ENCODE measurements at places on chromosomes 12 and 14.
A peak's percentile ranks its signal among the peaks of the same experiment; 100 is the strongest.

DNA sequence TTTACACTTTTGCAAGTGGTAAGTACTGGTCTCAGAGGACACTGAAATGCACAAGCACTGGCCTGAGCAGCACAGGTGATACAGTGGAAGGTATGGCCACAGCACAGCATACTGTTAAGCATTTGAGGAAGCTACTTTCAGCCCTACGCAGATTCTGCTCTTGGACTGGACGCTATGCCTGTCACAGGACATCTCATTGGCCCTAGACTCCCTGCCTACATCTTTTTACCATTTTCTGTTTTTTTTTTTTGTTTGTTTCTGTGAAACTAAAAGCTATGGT, 144.2 kb upstream of the ABCD2 start:
- DNase-seq: no peak

DNA sequence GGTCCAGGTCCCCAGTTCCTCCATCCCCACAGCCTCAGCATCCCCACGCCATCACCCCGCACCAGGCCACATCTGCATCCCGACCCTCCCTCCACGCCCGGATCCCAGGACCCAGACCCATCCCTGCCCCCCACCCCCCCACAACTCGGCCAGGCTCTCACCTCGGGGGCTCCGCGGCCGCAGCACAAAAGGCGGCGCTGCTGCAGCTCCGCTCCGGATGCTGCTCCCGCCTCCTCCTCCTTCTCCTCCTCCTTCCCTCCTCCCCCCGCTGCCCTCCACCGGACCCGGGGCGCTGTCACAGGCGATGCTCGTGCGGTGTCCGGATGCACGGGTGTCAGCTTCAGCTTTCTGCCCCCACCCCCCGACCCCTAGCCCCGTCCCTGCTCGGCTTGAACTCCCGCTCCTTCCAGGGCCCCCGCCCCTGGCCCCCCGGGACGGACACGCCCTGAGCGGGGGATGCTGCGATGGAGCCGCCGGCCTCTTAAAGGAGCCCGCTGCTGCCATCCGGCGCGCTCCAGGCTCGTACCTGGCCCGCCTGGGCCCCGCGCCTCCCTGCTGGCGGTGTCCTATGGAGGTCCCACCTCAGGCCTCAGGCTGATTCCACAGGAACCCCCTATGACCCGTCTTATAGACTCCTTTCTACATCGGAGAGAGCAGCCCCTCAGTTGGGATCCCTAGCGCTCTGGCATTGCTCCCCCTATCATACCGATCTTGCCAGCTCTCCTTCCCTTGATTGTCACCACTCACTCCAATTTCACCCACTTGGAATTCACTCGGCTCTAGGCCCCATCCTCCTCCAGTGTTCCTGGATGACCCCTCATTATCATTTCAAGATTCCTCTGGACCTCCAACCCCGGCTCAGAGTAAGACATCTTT, at the start of gene MAP3K12:
Gene MAP3K12, minus strand, starts transcription at position 193 of the 876 bp plus-strand sequence. CDS start 12,067 bp downstream, outside the sequence.
- peak; percentile 34 for DNase-seq

DNA sequence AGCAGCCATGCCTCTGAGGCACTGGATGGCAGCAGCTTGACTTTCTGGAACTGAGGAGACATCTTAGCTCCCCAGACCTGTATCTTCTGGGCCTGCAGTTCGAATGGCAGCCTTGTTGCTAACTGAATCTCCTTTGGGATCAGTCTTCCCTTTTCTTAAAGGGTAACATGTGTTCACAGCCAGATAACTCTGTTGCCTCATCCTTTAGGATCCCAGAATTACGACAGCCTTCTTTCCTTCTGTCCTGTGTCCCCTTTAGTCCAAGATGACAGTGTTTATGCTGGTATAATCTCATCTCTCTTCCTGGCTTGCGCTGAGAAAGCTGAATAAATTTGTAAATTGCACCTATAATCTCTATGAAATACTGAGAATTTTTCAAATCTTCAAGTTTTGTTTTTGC, 9.1 kb upstream of the ERC1 start:
- no peak for DNase-seq

GRCh38 chr12:104337030-104337558, 33.6 kb downstream of the EID3 start:
- DNase-seq: no peak

- DNase-seq: peak; percentile 9
These were observed 382.6 kb upstream of the DCN start for GRCh38 chr12:91565246-91565645.

DNA sequence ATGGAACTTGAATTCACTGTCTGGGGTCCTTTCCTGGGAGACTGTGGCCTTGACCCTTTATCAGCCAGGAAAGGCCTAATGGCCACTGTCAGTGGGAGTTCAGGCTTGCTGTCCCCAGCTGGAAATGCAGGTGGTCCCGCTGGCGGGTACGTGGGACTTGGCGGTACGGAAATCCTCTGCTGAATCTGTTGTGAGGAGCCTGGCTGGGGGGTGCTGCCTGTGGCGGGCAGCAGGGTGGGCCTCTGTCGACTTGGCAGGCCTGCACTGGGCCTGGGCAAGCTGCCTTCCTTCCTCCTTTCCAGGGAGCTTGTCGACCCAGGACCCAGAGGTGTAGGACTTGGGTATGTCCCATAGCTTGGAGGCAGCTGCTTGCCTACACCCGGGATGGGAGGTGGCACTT, 26.3 kb downstream of the ZFYVE21 start:
- DNase-seq: no peak

DNA sequence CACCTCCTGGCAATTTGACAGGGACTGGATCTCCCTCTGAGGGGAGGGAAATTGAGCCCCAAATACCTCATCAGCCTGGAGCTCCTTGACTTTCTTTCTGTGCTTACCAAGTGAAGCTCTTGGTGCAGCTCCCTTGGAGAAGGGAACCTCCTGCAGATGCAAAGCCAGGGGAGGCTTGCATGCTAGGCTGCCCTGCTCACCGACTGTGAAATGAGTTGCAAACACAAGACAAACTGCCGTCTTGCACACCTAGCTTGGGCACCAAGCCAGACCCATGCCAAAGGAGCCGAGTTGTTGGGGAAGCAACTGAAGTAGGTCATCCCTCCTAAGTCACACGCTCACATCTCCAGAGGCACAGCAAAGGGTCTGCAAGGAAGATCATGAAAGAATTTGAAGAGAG, 95.2 kb downstream of the GTF2A1 start:
- DNase-seq: no peak

DNA sequence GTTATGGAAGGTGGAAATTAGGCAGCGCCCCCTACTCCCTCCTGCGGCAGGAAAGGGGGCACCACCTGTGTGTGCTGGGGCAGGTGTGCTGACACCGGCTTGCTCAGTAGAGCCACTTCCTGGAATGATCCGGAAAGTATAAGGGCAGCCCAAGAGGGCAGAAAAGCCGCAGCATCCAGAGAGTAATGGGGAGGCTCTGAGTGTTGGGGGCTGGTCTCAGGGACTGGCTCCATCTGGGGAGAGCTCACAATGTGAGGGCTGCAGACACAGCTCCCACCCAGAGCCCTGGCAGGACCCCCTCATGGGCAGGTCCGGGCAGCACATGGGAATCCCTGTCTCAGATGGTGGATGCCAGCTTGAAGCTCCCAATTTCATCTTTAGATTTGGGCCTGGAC, 187.6 kb upstream of the C14orf180 start:
- DNase-seq: no peak

- no peak for DNase-seq
These were observed 56.2 kb upstream of the ARHGAP5 start for GRCh38 chr14:32020882-32021281.

GRCh38 chr12:107929436-107929835, 154.9 kb downstream of the ASCL4 start:
- no peak for DNase-seq

GRCh38 chr12:12265571-12266388, 1.1 kb downstream of the LRP6 start:
- no peak for DNase-seq

DNA sequence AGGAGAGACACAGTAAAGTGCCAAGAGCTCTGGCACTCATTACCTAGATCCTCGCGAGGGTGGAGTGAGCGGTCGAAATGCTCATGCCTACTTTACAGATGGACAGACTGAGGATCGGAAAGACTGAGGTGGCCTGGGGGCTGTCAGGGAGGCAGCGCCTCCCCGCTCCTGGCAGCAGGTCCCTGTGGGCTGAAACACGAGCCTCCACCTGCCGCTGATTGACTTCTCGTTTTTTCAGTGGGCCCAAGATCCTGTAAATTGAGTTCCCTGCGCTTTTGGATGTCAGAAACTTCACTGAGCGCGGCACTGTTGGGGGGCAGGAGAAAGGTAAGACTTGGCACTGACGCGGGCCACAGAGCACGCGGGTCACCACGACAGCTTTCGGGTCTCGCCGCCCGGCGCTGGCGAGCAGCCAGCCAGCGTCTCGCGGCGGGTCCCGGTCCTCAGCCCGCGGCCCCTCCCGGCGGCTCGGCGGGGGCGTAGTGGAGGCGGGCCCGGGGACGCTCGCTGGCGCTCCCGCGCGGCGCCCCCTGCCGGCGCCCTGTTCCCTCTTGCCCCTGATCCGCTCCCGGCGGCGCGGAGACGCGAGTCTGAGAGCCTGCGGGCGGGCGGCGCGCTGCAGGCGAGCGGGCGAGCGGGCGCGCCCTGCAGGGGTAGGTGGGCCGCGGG, 552 bp upstream of the SCN8A start:
- peak; percentile 50 for DNase-seq
